ENCODE measurements at places on chromosomes 6 and 20.

DNA sequence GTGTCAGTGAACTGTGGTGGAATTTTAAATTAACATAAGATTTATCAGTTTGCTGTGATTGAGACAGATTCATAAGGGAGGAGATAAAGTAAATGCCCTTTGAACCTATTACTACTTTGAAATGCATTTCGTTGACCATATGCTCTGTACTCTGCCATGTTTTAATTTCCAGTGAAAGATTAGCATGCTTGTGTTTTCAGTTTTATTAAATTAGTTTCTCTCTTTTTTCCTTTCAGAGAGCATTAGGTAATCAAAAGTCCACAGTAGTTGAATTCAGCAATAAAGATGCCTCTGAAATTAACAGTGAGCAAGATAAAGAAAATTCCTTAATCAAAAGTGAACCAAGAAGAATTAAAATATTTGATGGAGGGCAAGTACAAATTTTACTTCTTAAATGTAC is 117.4 kb downstream of the HIVEP1 start:
- DNase-seq: no peak

- no peak for DNase-seq
Observed at GRCh38 chr20:50710492-50711063, 19.2 kb upstream of the RIPOR3 start.

- DNase-seq: peak; percentile 31
Observed at GRCh38 chr20:54167909-54168872, 5.6 kb downstream of the CYP24A1 start.

DNA sequence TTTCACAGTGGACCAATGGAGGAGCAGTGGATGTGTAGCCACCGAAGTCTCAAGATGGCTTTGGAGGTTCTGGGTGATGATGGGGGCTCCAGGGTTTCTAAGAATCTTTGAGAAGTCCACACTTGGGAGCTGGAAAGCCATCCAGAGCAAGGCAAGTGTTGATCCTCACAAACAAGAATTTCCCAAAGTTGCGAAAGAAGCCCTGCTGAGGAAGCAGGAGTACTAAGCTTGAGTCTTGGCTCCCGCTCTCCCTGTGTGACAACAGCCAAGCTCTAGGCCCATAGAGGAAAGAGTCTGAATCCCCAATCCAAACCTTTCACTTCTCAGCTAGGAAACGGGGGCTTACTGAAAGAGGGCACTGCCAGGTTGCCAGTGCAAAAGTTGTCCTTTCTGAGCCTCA is 106.0 kb downstream of the EDN3 start:
- DNase-seq: no peak

DNA sequence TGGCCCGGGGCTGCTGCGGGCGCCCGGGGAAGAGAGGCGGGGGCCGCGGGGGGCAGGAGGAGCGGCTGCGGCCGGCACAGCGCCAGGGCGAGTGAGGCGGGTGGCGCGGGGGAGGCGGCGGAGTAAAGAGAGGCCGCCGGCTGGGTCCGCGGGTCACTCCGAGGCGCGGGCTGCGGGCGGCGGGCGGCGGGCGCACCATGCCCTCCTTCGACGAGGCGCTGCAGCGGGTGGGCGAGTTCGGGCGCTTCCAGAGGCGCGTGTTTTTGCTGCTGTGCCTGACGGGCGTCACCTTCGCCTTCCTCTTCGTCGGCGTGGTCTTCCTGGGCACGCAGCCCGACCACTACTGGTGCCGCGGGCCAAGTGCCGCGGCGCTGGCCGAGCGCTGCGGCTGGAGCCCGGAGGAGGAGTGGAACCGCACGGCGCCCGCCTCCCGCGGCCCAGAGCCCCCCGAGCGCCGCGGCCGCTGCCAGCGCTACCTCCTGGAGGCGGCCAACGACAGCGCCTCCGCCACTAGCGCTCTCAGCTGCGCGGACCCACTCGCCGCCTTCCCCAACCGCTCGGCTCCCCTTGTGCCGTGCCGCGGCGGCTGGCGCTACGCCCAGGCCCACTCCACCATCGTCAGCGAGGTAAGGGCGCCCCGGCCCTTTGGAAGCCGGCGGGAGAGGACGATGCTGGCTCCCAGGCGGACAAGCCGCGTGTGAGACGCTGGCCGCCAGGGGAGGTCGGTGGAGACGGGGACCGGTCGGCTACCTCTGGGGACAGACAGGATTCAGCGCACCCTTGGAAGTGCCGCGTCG is at the start of gene SLC22A3:
Gene SLC22A3 (plus strand): TSS at position 156 of the 797 bp plus-strand sequence. CDS start 42 bp downstream, at position 198.
- DNase-seq: peak; percentile 4

GRCh38 chr6:79913369-79913768 is 34.0 kb downstream of the ELOVL4 start:
- DNase-seq: no peak

DNA sequence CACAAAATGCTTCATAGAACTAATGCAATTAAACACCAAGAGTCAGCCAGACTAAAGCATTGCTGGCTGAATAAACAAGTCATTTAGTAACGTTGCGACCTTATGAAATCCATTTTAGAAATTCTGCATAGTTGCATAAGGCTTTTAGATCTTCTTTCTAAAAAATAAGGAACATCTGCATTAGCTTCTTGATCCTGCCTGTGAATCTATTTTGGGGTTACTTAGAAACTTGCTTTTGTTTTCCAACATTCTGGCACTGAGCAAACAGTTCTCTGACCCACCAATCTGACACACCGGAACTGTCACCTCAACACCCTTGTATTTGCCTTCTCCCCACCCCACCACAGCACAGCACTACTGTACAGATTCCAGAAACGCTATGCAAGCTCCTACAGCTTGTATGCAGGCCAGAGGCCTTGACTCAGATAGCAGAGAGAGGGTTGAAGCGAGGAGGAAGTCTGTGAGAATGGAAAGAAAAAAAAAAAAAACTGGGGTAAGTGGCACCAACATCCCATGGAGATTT is 55.0 kb downstream of the KIF13A start:
- DNase-seq: no peak

DNA sequence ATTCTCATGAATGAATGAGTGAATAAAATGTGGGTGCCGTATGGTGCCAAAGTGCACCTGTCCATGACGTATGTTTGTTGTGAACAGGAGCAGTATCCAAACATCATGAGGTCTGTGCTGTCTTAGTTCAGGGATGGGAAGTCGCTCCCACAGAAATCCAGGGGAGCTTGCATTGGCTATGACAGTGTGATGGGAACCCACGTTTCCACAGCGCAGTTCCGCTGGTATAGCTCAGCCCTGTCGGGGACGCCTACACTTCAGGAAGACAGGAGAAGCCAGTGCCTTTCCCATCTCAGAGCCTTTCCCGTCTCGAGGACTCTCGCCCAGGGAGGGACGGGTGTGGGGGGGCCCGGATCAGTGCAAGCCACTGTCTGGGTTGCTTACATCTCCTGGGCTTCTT is 69.8 kb downstream of the DACT2 start:
- no peak for DNase-seq

- no peak for DNase-seq
Observed at GRCh38 chr20:20312562-20312961, 55.3 kb upstream of the INSM1 start.

DNA sequence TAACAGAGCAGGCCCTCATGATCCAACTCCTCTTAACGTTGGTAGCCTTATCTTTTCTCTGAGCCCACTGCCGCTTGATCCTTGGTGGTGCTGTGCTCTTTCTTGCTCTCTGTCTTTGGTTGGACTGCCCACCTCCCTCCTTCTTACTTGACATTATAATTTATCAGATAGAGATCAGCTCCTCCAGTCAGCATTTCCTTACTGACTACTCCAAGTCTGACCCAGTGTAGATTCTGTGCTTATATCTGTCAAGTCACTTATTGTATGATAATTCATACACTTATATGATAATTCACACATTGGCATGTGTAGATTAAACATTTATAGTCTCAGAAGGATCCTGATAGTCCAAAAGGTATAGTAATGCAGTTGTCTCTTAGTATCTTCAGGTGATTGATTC is 18.1 kb downstream of the PTPRA start:
- no peak for DNase-seq

DNA sequence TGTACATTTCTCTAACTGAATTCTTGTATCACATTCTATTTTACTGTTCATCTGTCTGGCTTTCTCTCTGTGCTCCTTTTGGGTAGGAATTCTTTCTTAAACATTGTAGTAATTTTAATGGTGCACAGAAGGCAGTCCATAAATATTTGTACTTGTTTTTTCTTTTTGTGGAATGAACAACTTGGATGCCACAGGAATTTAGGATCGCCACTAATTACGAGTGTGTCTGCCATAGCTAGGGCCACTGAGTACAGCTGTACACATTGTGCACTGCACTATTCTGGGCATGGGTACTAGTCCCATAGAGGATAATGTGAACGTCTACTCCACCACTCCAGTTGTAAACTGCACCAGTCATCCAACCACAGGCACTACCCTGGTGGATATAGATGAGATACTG is 39.3 kb upstream of the TMEM200A start:
- no peak for DNase-seq

- DNase-seq: peak; percentile 11
Observed at GRCh38 chr6:42352856-42353564, 98.7 kb downstream of the TRERF1 start.

GRCh38 chr6:13116155-13116554 is 212.2 kb downstream of the TBC1D7 start:
- DNase-seq: no peak

GRCh38 chr6:148044261-148044751 is 298.3 kb upstream of the SASH1 start:
- DNase-seq: no peak

DNA sequence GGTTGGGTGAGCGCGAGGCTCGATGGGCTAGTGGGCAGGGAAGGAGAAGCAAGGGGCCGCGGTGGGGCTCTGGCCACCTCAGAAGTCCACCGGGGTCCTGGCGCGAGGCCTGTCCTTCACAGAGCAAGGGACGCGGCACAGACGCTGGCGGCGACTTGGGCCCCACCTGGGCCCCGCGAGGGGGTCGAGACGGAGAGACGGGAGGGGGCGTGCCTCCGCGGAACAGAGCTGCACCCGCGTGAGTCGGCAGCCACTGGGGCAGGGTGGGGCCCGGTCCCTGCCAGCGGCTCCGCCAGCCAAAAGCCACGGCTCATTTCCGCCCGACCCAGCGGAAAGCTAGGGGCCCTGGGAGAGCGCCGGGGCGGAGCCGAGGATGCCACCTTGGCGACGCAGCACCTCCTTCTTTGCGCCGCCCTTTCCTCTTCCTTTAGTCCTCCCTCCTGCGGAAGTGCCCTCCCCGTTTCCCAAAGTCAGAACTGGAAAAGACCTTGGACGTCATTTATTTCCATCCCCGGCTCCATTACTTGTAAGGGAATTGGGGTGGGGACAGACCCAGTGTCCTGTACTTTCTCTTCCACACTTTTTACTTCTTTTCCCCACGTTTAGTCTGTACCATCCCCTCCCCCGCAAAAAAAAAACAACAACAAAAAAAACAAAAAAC is at the start of gene CUL7:
Gene CUL7 (minus strand): TSS at position 307 of the 661 bp plus-strand sequence. CDS start 1,063 bp downstream, outside the sequence.
- DNase-seq: peak; percentile 94

DNA sequence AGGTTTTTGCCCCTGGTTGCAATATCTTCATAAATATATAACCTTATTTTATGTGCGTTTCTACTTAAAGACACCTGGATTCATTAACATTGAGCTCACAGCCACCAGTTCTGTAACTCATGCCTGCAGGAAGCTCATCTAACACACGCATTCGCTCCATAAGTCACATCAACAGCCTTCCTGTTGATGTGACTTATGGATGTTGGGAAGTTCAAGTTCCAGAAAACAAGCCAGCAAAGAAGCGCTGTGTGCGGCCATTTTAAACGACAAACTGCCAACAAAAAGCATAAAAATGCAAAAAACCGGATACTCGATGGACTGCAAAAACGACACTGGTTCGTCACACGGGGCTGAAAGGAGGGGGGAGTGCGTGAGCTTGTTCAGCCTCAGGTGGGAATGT is 77.9 kb upstream of the NFATC2 start:
- no peak for DNase-seq

- DNase-seq: no peak
Observed at GRCh38 chr6:6610031-6610591, 21.6 kb downstream of the LY86 start.

- DNase-seq: no peak
Observed at GRCh38 chr6:58113960-58114359, 796.5 kb downstream of the PRIM2 start.

DNA sequence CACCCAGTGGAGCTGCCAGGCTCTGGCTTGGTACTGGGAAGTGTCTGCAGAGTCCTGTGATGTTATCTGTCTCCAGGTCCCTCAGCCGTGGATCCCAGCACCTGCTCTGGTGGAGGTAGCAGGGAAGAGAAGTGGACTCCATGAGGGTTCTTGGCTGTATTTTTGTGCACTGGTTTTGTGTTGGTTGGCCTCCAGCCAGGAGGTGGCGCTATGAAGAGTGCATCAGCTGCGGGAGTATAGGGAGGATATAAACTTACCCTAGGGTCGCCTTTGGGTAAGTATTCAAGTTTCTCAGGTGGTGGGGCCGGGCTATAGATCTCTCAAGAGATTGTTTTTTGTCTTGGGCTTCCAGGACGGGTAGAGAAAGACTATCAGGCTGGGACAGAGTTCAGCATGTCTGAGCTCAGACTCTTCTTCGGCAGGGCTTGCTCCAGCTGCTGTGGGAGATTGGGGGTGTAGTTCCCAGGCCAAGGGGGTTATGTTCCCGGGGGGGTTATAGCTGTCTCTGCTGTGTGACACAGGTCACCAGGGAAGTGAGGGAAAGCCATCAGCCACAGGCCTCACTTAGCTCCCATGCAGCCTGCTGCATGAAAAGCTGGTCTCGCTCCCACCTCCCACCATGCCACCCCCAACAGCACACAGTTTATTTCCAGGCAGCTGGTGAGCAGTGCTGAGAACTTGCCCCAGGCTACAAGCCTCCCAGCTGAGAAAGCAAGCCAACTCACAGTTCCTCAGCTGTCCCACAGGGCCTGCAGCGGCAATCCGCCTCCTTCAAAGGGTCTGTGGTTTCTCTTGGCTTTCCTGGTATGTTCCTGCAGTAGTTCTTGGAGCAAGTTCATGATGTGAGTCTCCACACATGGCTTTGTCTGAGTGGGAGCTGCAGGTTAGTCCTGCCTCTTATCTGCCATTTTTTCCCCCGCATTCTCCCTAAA is 115.7 kb downstream of the AIG1 start:
- no peak for DNase-seq

- no peak for DNase-seq
Observed at GRCh38 chr6:104396077-104396476, 463.6 kb downstream of the HACE1 start.

DNA sequence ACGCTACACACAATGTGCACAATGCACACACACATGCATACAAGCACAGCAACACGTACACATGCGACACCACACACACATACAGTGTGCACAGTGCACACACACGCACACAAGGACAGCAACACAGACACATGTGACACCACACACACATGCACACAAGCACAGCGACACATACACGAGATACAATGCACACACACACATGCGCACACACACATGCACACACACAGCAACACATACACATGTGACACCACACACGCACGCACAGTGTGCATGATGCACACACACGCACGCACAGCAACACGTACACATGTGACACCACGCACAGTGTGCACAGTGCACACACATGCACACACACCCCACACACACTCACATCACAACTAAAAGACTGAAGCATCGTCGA is 327.3 kb downstream of the THBS2 start:
- DNase-seq: no peak

GRCh38 chr6:169495601-169496000 is 206.2 kb downstream of the WDR27 start:
- DNase-seq: no peak

- DNase-seq: no peak
Observed at GRCh38 chr6:4258733-4259132, 123.4 kb upstream of the ECI2 start.

Data from ACHN (cell line).